NCI-H187 (cell line): ENCODE measurements at places on chromosomes 16 and 17.

GRCh38 chr16:30844671-30845449 lies 49.0 kb downstream of the BCL7C start:
- DNase-seq: peak; percentile 34

GRCh38 chr16:66146798-66147197 lies 219.7 kb upstream of the CDH5 start:
- DNase-seq: no peak

DNA sequence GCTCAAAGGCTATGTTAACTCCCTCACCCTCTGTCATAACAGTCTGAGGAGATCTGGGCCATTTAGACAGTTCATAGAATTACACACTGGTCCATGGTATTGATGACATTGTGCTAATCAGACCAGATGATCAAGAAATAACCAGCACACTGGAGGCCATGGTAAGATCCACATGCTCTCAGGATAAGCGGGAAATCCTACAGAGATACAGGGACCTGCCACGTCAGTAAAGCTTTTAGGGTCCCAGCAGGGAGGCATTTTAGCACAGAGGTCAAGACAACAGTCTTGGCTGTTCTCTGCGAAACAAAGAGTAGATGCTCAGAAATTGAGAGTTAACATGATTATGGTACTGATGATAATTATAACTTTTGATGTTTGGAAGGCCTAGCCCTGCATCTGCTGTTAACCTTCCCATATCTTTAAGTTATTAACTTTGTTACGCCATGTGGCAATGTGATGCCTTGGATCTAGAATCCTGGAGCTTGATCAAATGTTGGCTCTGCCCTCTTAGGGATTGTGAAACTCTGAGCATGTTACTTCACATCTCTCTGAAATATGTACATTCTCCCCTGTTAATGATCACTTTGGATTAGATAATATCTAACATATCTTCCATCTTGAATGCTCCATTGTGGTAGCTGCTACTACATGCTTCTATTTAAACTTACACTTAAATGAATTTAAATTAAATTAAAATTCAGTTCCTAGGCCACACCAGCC lies 172.0 kb upstream of the SOX9 start:
- DNase-seq: no peak

- DNase-seq: no peak
Observed at GRCh38 chr17:8055851-8056231, 17.0 kb downstream of the ALOX15B start.

GRCh38 chr17:29257756-29258155 lies 11.1 kb downstream of the CRYBA1 start:
- no peak for DNase-seq

- DNase-seq: no peak
Observed at GRCh38 chr16:89044418-89045180, 49.1 kb upstream of the ACSF3 start.

DNA sequence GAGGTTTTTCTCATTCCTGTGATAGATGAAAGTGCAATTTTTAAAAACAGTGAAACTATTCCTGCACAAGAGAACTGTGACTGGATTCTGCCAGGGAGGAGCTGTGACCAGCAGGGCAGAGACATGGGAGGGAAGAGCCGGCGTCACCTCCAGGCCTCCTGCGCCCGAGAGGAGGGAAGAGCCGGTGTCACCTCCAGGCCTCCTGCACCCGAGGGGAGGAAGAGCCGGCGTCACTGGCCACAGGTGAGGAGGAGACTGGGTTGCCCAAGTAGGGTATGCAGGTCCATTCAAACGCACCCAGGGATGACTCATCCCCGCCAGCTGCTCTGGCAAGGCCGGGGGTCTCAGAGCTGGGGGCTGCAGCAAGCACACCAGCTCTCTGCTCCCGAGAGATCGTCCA lies 56.7 kb downstream of the METRNL start:
- no peak for DNase-seq

DNA sequence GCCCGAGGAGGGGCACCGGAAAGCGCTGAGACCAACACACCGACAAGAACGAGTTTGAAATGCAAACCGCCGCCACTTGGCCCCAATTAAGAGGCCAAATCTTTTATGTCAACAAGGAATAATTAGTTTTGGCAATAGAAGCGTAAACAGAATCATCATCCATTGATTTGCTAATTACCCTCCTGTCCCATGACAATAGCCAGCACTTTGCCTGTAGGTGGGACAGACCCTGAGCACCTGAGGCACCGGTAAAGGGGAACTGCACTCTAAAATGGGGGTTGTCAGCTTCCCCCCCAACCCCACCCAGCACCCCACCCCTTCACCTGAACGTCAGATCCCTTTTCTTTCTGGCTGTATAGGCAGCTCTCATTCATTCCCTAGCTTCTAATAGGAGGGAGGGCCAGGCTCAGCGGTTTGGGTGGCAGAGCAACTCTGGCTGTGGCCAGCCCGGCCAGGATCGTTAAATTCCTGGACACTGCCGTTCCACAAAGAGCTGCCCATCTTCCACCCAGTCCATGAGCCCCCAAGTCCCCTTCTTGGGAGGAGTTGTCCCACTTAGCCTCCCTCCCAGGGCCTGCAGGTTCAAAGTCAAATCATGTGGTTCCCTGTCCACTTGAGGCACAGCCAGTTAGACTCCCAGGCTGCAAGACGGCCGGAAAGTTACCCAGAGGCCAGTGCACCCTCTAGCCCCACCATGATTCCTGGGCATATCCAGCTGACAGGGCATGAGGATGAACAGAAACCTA lies 45.8 kb downstream of the WNT3 start:
- DNase-seq: no peak

DNA sequence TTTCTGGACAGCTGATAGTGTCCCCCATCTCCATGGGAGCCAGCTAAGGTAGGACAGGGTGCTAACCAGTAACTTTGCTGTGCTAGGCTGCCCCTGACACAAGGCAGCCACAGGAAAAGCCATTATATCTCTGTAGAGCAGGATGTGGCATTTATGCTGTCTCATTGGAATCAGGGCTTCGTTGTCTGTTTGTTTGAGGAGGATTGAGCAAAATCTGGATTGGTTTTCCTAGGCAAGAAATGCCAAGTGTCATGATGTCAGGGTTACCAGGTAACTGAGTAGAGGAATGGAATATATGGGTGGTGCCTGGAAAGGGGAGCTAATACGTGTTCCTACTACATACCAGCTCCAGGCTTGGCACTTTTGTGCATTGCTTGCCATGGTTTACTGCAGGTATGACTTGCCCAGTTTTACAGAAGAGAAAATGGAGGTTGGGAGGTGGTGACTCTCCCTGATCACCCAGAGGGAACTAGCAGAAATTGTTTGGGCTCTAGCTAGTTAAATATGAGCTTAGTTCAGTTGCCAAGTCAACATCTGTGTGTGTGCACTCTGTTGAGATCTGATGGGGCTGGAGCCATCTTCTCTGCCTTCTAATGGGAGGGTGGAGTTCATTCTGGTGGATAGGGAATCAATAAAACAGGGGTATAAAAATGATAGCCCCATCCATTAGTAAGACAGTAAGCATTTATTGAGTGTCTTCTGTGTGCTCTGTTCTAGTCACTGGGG lies 33.9 kb downstream of the GNAO1 start:
- no peak for DNase-seq

DNA sequence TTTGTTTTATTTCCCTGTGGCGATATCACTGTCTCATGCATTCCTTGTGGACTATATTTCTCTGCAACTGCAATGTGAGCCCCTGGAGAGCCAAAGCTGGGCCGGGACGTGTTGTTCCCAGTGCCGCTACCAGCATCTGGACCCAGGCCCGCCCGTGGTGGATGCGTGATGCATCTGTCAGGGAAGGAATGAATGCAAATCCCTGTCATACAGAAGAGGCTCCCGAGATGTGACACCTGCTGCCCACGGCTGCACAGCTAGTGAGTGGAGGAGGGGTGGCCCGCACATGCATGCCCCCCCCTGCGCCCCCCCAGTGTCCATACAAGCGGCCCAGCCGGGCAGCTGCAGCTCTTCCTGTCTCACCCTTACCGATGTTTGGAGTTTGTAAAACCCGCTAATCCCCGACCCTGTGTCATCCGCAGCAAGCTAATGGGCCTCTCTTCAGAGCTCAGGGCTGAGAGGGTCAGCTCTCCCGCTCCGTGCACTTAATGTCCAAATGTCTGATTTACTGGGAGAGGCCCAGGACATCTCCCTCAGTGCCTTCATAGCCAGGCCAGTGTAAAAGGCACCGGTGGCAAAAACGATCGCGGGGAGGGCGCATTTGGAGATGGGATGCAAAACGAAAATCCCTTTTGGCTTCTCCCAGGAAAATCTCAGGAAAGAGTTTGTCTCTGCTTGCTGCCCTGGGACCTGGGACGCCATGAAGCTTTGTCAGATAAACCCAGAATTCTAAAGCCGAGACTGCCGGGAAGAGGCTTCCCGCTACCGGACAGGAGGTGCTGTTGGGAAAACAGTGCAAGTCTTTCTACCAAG lies 91.8 kb downstream of the FOXL1 start:
- DNase-seq: no peak

DNA sequence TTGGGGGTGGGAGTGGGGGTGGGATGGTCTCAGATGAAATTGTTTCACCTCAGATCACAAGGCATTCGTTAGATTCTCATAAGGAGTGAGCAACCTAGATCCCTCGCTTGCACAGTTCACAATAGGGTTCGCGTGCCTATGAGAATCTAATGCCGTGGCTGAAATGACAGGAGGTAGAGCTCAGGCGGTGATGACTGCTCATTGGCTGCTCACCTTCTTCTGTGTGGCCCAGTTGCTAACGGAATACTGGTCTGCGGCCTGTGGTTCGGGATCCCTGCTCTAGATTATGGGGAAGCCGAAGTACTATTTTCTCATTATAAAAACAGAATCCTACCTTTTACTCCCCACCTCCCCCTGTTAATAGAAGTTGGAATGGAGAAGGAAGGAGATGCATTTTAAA lies 18.9 kb downstream of the CLTC start:
- DNase-seq: no peak

DNA sequence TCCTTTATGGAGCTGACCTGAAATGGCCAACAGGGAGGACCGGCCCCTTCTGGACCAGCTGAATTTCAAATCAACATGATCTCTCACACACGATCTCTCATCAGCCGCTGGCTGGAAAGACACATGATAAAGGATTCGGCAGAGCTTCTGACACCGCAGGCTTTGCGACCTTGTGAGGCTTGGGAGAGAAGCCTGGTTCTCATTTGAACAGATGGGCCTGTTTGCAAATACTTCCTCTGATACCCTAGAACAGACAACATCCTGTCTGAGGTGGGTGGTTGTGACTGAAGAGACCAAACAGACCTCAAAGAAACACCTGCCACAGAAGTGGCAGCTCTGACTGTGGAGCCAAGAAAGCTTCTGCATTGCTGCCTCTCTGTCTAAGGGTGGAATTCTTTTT lies 77.9 kb upstream of the SDK2 start:
- DNase-seq: no peak

DNA sequence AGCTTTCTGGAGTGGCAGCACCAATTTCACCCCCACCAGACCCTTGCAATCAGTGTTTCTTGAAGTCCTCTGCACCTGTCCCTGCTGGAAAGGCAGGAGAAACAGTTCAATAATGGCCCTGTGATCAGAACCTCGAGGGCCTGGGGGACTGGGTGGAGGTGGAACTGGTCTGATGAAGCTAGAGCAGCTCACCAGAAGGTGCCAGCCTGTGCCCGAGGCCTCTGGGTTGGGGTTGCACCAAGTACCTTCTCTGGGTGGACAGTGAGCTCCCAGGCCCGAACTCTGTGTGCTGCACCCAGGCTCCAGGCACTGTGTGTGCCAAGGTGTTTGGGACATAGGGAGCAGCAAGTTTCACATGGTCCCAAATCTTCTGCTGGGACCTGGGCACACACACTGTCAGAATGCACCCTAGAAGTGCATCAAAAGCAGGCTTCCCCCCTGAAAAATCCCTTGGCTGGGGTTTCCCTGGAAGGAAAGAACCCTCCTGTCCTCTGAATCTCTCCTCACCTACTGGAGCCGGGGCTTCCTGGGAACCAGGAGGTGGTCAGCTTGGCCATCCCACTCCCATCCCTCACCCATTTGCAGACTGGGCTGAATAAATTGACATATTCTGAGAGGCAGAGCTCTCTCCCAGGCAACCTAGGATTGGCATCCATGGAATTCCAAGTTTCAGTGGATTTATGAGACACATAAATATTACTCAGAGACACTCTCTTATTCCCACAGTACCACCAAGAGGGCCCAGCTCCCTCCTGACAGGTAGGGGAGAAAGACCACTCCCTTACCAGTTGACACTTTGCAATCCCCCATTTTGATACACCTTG lies 17.4 kb downstream of the CD300LG start:
- DNase-seq: no peak

GRCh38 chr17:27038676-27039075 lies 255.2 kb upstream of the WSB1 start:
- no peak for DNase-seq

GRCh38 chr16:73232555-73233328 lies 184.8 kb upstream of the ZFHX3 start:
- no peak for DNase-seq

- no peak for DNase-seq
Observed at GRCh38 chr17:75398279-75398678, 7.2 kb downstream of the GRB2 start.

- no peak for DNase-seq
Observed at GRCh38 chr17:10178506-10178991, 19.9 kb downstream of the GAS7 start.

DNA sequence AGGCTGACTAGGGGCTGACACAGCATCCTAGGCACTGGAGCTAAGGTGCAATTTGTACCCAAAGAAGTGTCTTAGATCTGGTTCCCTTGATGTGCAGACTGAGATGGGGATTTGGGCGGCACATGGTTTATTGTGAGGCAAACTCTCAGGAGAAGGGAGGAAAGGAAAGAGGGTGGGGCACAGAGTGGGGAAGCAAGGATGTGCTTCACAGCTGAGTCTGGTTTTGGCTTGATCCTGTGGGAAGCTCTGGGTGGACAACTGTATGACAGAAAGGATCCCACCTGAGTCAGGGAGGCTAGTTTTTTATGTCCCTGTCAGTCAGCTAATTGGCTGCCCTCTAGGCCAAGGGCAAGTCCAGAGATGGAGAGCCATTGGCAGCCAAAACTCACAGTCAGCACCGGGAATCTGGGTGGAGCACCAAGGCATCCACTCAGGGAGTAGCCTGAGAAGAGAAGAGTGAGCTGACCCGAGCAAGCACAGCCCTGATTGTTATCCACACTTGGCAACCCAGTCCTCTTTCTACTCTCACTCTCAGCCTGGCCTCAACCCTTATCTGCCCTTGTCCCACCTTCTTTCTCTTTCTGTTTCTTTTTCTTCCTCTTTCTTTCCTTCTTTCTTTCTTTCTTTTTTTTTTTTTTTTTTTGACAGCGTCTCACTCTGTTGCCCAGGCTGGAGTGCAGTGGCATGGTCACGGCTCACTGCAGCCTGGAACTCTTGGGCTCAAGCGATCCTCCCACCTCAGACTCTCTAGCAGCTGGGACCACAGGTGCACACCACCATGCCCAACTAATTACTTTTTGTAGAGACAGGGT lies 12.0 kb downstream of the ARL4D start:
- DNase-seq: no peak
